AML-193 (cell line): ENCODE measurements at places on chromosomes 3 and 15.

DNA sequence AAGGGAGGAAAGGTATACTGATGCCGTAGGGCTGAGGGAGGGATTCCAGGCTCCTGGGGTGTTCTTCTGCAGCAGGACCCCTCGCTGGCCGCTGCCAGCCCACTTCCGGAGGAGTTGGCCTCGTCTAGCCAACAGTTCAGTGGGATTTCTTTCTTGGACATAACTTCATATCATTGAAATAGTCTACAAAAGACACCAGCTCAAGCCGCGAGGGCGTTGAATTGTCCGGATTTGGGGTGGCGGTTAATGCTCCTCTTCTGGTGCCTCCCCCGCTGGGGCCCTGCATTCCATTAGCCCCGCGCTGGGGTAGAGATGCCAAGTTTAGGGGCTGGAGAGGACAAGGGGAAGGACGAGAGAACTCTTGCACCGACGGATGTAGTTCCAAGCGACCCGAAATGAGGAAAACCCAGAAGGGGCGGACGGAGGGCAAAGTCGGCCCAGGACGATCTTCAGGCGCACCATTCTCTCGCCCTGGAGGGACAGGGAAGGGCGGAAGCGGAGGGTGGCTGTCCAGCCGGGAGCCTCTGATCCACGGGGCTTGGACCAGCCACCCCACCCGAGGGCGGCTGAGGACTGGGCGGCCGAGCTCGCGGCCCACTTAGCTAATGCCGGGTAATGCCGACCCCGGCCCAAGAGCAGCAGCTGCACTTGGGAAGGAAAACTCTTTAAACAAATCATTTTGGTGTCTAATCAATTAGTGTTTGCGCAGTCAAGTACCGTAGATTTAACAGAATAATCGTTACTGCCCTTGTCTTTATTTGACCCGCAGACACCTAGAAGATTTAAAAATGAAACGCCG lies 4.7 kb upstream of the ONECUT1 start:
- DNase-seq = no peak

DNA sequence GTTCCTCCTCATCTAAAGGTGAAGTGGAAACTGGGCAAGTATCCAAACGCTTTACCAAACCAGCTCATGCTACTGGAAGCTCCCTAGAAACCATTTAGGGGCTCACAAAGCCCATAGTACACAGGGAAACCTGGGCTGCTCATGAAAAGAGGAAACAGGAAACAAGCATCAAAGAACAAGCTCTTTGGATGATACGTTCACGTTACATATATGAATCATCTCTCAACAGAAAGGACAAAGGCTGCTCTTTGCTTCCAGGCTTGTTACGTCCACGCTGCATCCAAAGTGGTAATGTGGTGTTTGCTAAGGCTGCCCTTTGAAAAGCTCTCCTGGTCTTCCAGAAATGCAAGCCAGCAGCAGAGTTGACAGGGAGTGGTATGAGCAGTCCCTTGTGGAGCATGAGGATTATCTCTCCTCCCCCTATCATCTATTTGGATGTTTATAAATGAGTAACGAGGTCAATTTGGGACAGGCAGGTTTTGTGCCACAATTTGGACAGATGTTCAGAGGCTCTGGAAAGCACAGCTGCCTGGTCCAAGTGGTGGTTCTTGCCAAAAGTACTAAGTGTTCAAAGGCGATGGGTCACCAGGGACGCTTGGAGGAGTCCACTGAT lies 98.0 kb upstream of the RORA start:
- DNase-seq = no peak

GRCh38 chr3:145807990-145808389 lies 353.0 kb downstream of the PLOD2 start:
- no peak for DNase-seq

GRCh38 chr3:28916713-28917499 lies 364.0 kb upstream of the RBMS3 start:
- peak; percentile 4 for DNase-seq

GRCh38 chr3:61719278-61719977 lies 158.1 kb downstream of the PTPRG start:
- no peak for DNase-seq

DNA sequence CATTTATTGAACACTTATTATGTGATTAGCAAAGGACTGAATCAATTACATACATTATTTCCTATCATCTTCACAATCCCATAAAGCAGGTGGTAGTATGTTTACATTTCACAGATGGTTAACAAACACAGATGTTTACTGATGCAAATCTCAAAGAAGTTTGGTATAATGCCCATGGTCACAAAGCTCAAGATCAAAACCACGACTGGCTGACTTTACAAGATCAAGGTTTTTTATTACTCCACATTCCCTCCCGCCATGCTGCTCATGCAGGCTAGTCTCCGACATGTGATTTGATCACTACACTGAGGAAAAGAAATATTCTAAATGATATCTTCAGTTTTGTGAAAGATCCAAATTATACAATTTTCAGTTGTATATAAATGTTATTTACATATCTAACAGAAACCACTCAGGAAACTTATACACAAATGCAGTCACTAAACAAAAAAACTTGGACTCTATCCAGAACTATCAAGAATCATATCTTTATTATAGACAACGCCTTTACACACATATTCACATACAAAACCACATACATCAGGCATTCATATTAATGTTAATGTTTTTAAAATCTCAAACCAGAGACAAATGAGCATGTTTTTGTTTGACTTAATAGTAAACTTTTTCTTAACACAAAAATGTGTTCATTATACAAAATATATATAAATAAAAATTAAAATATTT lies 235.5 kb downstream of the SCAPER start:
- no peak for DNase-seq

GRCh38 chr3:128434524-128434923 lies 32.2 kb downstream of the DNAJB8 start:
- DNase-seq = no peak

- DNase-seq = no peak
Observed at GRCh38 chr15:71701808-71702207, 108.5 kb upstream of the NR2E3 start.

DNA sequence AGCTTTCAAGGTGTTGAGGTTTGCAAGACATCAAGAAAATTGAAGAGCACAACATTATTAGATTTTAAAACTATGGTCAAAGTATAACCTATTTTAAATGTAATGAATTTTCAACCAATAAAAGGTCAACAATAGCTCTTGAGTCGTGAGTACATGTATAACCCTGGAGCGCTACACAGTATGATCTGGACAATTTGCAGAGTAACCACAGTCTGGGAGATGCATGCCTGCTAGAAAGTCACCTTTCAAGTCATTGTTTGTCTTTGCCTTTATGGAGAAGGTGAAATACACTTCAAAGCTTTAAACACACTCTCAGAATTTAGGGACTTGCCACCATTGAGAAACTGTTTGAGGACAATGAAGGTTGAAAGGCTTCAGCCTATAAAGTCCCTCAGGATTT lies 112.6 kb upstream of the ALCAM start:
- no peak for DNase-seq

DNA sequence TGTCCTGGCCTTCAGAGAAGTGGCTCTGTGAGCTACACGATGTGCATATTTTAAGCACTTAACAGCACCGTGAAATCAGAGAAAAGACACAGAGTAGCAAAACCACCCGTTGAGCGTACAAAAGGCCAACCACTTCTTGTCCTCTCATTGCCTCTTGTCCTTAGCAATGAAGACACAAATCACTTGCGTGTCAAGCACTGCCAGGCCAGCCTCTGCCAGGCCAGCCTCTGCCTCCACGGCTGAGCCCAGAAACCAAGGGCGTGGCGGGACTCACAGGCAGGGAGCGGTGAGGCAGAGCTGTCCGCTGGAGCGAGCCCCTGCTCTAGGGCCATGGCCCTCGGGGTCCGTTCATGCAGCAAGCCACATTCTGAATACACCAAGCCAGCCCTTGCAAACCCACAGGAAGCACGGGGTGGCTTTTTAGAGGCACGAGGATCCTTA lies 4.0 kb downstream of the MUC4 start:
- no peak for DNase-seq
